ENCODE measurements at places on chromosomes 7 and 10.

- no peak for DNase-seq
These were observed 41.5 kb downstream of the MINDY4 start for GRCh38 chr7:30812676-30813075.

DNA sequence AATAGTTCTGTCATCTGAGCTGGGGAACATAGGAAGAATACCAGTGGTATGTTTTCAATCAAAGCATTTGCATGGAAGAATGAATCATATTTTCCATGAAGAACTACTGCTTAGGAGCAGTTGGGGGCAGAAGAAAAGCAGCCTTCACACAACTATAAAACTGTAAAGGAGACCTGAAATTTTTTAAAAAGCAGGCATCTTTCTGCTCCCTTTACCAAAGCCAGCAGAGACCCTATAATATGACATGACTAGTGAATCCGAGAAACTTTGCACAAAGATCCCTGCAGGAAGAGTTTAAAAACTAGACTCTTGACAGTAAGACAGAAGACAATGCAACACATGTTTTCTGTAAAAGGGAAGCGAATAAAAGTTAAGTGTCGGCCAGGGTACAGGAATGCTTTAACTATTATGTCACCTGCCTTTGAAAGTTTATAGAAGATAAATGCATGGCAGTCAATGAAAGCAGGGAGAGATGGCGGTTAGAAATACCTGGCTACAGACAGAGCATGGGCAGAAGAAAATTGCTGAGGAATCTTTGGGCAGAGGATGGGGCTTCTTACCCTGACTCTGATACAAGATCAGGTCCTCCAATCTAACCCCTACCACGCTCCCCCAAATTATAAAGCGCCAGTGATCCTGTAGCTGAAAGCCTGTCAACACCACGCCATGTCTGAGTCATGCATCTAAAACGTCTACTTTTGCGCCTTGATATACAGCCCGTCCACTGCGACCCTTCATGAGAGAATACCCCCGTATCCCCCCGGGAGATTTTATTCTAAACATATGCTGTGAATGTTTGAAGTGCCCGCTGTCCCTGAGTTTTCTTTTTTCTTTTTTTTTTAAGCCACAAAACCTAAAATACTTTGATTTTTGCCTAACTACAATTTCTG is 93.1 kb downstream of the GLI3 start:
- no peak for DNase-seq

DNA sequence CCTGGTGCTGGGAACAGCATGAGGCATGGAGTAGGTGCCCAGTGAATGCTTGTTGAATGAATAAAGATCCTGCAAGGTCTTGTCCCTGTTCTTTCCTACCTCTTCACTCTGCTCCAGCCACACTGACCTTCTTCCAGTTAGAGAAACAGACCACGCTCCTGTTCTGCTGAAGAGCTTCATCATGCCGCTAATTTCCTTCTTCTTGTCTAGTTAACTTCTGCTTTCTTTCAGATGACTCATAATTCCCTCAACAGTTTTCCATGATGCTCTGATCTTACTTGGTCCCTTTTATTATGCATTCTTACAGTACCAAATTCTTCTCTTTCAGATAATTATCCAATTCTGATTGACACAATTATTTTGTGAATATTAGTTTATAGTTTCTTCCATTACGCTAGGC is 59.5 kb upstream of the C1QL3 start:
- DNase-seq = no peak

DNA sequence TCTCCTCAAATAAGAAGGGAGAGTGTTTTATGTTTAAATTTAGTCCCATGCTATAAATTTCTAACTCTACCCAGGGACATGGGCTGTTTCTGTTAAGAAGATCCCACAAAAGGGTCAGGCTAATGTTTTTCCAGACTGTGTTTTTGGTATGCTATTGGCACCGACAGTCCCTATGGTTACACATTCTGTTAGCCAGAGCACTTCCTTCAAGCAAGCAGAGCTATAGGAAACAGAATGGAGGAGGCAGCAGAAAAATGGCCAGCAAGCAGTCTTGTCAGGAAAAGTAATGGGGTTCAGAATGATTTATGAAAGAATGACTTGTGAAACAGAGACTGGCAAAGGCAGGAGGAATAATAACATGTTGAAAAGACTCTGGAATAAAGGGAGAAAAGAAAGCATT is 44.8 kb upstream of the PHYHIPL start:
- no peak for DNase-seq

DNA sequence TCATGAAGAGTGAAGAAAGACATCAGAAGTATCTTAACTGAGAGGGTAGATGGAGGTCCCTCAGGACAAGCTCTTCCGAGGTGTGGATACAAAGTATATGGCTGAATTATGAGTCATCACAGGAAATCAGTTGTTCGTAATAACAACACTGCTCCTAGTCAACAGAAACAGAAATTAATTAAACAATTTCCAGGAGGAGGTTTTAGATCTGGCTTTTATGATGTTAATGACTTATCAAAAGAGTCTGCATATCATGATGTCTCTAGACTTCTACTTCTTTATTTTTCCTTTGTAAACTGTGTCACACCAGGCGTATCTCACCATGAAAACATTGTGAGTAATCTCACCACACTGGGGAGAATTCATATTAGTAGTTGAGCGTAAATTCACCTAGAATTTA is 31.2 kb downstream of the OSBPL3 start:
- DNase-seq = no peak

DNA sequence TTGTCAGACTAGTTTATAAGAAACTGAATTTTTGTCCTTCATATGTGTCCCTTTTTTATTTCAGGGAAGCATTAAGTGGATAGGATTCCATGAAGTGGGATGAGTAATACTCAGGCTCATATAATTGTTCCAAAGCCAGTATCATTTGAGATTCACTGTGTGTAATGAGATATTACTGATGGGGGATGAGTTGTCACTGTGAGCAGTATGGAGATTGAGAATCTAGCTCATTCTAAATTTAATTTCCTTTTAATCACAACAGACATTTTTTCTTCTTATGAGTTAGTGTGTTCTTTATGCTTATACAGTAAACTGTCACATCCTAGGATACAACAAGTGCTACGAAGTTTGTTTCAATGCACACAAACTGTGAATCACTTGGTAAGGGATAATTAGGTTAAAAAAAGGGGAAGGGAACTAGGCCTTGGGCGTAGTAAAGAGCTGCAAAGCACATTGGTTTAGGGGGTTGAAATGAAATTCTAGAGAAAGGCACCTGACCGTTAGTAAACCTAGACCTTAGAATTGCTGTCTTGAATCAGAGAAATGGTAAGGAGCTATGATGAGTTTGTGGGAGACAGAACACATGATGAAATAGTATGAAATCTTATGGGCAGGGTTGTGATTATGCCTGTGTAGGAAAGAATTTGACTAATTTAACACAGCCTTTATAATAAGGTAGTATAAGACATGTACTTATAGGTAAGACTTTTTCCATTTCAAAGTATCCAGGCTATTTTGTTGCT is 153.4 kb downstream of the MLLT10 start:
- DNase-seq = no peak

Data from mesothelial cell of epicardium (in vitro differentiated cells).